ENCODE measurements at places on chromosomes 3 and 15. TPM values are rescaled to one million over a fixed set of nuclear protein-coding genes. Genes with fewer than 3 reads are reported as not detected.

Gene SPTBN5
- total RNA-seq, result 0.07 TPM

Gene MYNN
- total RNA-seq, result 23.7 TPM

Gene SH2D7
- total RNA-seq, result not detected

Gene CPEB1
- 0.07 TPM for total RNA-seq

Gene DPPA4
- not detected for total RNA-seq

Gene ENTPD3
- total RNA-seq, result not detected

Gene PRTG
- total RNA-seq, result 17.1 TPM

Gene UROC1
- 0.74 TPM for total RNA-seq

Gene GOLGA6L4
- total RNA-seq, result 1.7 TPM

Gene TERC
- total RNA-seq, result 8.4 TPM

Gene ZBTB11
- total RNA-seq, result 24.6 TPM

Gene NR2E3
- total RNA-seq, result not detected

Gene SPATA12
- not detected for total RNA-seq

Gene GTF2E1
- total RNA-seq, result 29.0 TPM

Gene DNAH12
- total RNA-seq, result 0.11 TPM

Gene ANKRD63
- not detected for total RNA-seq

DNA sequence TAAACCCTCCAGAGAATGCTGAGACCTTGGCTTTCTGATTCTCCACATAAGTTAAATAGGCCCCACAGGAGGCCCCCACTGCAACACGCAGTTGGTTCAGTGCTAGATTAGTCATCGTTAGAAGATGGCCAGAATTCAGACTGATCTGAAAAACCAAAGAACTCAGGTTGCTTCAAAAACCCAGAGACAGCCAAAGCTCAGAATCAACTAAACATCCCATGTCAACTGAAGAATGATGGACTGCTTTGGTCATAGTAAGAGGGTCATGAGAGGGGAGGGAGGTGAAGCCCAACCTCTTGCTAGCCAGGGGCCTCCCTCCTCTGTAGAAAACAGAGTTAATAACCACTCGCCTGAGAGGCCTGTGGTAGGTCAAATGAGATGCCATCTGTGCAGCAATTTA, 93.1 kb downstream of the AKAP13 start:
- no peak for DNase-seq
- no peaks in the 10 kb centered on the region for H3K36me3 ChIP-seq
- H3K27me3 ChIP-seq, result no peaks in the 10 kb centered on the region
- no peak overlapping the region for H3K4me3 ChIP-seq

DNA sequence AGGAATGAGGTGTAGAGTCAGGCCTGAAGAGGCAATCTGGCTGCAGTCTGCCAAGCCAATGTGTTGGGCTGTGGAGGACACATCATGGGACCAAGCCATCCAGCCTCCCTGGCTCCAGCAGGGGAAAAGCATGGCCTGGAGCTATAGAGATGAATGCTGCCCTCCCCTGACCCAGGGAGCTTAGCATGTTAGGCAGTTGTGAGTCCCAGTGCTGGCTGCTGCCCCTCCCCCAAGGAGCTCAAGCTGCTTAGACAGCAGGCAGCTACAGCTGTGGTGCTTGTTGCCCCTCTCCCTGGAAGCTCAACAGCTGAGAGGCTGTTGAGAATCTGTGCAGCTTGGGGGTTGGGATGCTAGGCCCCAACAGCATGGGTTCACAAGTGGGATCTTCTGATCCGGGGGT, 85.6 kb upstream of the DNAJC19 start:
- H3K36me3 ChIP-seq, result no peaks in the 10 kb centered on the region
- H3K4me3 ChIP-seq, result no peak overlapping the region
- no peak overlapping the region for H3K27ac ChIP-seq

- no peak overlapping the region for H3K4me3 ChIP-seq
- DNase-seq, result no peak
- H3K36me3 ChIP-seq, result no peaks in the 10 kb centered on the region
- H3K4me1 ChIP-seq, result peaks cover 5% of the 10 kb centered on the region
Observed at GRCh38 chr15:40430271-40430805, 10.4 kb upstream of the BAHD1 start.

- H3K27me3 ChIP-seq, result 0 out of 3 replicates have a peak, but pooled peaks cover 3% of the 10 kb centered on the region
- H3K4me1 ChIP-seq, result peaks cover 29% of the 10 kb centered on the region
- DNase-seq, result no peak
- H3K36me3 ChIP-seq, result no peaks in the 10 kb centered on the region
Observed at GRCh38 chr15:78415284-78415683, 22.7 kb upstream of the IREB2 start.

DNA sequence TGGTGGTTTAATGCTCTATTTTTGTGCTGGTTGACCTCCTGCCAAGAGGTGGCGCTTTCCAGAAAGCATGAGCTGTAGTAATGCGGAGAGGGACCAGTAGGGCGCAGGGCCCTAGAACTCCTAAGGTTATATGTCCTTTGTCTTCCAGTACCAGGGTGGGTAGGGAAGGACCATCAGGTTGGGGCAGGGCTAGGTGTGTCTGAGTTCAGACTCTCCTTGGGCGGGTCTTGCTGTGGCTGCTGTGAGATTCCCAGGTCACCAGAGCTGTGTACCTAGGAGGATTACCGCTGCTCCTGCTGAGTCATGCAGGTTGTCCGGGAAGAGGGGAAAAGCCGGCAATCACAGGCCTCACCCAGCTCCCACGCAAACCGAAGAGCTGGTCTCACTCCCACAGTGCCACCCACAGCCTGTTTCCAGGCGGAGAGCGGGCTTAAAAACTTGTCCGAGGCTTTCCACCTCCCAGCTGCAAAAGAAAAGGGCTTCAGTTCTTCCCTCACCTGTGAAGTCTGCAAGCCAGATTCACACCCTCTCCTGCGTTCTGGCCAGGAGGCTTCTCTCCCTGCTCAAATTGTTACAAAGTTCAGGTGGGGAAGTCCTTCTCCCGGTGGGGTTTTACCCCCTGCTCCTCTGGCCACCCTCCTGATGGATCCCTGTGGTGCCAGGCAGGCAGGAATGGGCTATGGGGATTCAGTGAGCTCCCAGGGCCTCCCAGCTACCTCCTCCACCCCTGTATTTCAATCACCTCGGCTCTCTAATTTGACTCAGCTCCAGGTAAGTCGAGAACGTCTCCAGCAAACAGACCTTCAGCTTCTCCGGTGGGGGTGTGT, 37.7 kb upstream of the BCHE start:
- no peaks in the 10 kb centered on the region for H3K36me3 ChIP-seq
- H3K27ac ChIP-seq, result peak overlapping the region; percentile 87
- peak overlapping the region; percentile 94 for H3K4me3 ChIP-seq

- no peak for DNase-seq
- no peak overlapping the region for H3K4me3 ChIP-seq
- H3K27me3 ChIP-seq, result peaks cover 4% of the 10 kb centered on the region
- no peak overlapping the region for H3K27ac ChIP-seq
Observed at GRCh38 chr15:78107471-78107870, 15.1 kb downstream of the SH2D7 start.

DNA sequence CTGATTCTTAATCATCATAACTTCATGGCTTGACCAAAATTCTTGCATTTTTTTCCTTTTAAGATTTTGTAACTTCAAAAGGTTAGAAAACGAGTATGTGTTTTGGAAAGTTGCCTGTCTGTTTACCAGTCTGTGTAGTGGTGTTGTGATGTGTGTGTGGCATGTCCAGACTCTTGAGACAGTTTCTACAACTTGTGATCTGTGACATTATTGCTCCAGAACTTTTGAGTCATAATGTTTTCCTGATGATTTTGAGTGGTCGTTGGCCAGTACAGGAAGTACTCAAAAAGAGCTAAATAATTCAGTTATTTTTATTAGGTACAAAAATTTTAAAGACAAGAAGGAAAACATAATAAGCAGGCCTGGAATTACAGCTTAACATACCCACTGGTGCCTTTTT, 229.0 kb upstream of the C2CD4B start:
- no peak overlapping the region for H3K27ac ChIP-seq
- no peaks in the 10 kb centered on the region for H3K27me3 ChIP-seq
- no peak for DNase-seq

- no peaks in the 10 kb centered on the region for H3K36me3 ChIP-seq
- H3K4me1 ChIP-seq, result peaks cover 2% of the 10 kb centered on the region
- H3K27me3 ChIP-seq, result peaks cover 1% of the 10 kb centered on the region
- no peak overlapping the region for H3K27ac ChIP-seq
- DNase-seq, result no peak
- H3K4me3 ChIP-seq, result no peak overlapping the region
Observed at GRCh38 chr3:57157545-57157944, 7.6 kb downstream of the IL17RD start.

GRCh38 chr15:98207928-98208327, 247.4 kb downstream of the ARRDC4 start:
- H3K27ac ChIP-seq, result no peak overlapping the region
- H3K4me1 ChIP-seq, result no peaks in the 10 kb centered on the region
- no peak overlapping the region for H3K4me3 ChIP-seq
- H3K36me3 ChIP-seq, result no peaks in the 10 kb centered on the region

- H3K4me1 ChIP-seq, result no peaks in the 10 kb centered on the region
- no peak overlapping the region for H3K4me3 ChIP-seq
- no peak overlapping the region for H3K27ac ChIP-seq
- H3K36me3 ChIP-seq, result no peaks in the 10 kb centered on the region
Observed at GRCh38 chr3:3772920-3773319, 26.3 kb upstream of the LRRN1 start.

DNA sequence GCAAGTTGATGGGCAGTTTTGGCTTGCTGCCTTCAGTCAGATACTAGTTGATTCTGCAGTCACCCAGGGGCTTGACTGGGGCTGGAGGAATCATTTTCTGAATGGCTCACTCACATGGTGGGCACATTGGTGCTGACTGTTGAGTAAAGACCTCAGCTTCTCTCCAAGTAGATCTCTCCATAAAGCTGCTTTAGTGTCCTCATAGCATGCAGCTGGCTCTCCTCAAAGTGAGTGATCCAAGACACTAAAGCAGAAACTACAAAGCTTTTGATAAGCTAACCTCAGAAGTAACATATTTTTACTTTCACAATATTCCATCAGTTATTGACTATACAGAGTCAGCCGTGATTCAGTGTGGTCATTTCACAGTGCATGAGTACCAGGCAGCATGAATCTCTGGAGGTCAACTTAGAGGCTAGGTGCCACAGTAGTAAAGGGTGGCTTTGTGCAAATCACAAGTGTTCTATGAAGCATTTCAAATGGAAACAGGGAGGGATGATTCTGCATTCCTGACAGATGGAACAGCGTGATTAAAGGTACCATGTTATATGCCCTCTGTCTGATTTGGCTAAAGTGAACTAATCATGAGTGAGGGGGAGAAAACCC, 24.3 kb upstream of the ATP8B4 start:
- DNase-seq, result no peak
- no peak overlapping the region for H3K4me3 ChIP-seq
- H3K27me3 ChIP-seq, result no peaks in the 10 kb centered on the region
- no peaks in the 10 kb centered on the region for H3K36me3 ChIP-seq
- H3K27ac ChIP-seq, result no peak overlapping the region
- H3K4me1 ChIP-seq, result peaks cover 16% of the 10 kb centered on the region

- no peaks in the 10 kb centered on the region for H3K4me1 ChIP-seq
- DNase-seq, result no peak
- H3K36me3 ChIP-seq, result no peaks in the 10 kb centered on the region
Observed at GRCh38 chr3:182325213-182325950, 467.9 kb upstream of the ATP11B start.

GRCh38 chr3:134074790-134075567, 45.3 kb upstream of the SLCO2A1 start:
- no peaks in the 10 kb centered on the region for H3K4me1 ChIP-seq
- no peaks in the 10 kb centered on the region for H3K27me3 ChIP-seq
- no peak for DNase-seq
- no peaks in the 10 kb centered on the region for H3K36me3 ChIP-seq

DNA sequence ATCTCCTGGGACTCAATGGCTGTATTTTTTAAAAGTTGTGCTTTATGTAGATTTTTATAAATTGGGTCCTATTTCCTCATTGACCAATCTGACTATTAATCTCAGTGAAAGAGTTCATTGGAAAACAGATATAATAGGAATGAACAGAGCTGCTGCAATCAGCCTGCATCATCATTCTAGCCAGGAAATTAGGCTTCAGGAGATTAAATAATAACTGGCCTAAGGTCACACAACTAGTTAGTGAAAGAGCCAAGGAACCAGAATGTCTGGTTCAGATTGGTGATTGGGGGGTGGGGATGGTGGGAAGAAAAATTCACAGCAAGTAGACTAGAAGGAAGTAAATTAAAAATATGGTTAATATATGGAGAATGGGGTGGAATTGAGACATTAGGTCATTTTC, 180.9 kb upstream of the ROPN1 start:
- H3K4me3 ChIP-seq, result no peak overlapping the region
- no peak for DNase-seq
- H3K4me1 ChIP-seq, result no peaks in the 10 kb centered on the region
- no peaks in the 10 kb centered on the region for H3K27me3 ChIP-seq
- no peaks in the 10 kb centered on the region for H3K36me3 ChIP-seq

DNA sequence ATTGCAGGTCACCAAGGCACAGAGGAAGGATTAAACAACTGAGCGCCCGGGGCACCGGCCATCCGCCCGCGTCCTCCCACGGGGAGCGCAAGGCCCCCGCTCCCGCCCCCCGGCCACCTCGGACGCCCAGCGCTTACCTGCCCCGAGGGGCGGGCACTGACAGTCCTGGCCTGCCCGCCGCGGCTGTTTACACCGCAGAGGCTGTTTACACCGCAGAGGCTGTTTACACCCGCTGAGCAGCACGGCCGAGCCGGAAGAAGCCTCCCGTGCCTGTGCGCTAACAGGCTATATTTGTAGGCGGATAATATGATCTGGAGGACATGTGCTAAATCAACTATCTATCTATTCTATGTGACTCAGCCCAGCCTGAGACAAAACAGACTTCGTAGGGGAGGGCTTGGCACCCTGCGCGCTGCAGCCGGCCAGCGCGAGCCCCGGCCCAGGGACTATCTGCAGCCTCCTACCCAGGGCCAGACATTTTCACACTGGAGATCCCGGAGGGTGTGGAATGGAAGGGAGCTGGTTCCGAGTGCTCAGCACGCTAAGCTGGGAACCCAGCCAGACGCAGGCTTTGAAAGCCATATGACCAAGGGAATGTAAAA, at the start of gene LRRC2:
TSS of gene LRRC2 (minus strand) at position 263 of the 602 bp plus-strand sequence. CDS start 14,711 bp downstream, outside the sequence.
- no peak for DNase-seq
- no peaks in the 10 kb centered on the region for H3K36me3 ChIP-seq
- peak within 1 kb of the TSS; percentile 57 for H3K27ac ChIP-seq
- peaks cover 13% of the 10 kb centered on the region for H3K4me1 ChIP-seq
- no peaks in the 10 kb centered on the region for H3K27me3 ChIP-seq

DNA sequence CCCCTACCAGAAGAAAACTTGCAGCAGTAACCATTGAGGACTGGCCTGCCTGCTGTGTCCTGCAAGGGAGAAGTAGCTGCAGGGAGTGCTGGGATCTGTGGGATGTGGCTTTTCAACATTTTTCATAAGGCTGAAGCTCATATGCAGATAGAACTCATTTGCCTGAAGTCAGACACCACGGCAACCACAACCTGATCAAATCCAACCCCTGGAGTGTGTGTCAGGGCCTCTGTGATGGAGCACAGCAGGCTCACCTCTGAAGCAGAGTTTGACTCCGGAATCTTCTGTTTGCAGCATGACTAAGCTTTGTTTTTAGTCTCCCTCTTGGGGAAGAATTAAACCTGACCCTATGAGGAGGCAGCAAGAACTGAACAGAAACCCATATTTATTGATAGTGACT, 508.7 kb downstream of the AGBL1 start:
- no peaks in the 10 kb centered on the region for H3K36me3 ChIP-seq
- no peaks in the 10 kb centered on the region for H3K4me1 ChIP-seq
- H3K27me3 ChIP-seq, result no peaks in the 10 kb centered on the region
- no peak overlapping the region for H3K27ac ChIP-seq
- no peak overlapping the region for H3K4me3 ChIP-seq
